NB4 (cell line): ENCODE measurements at places on chromosomes 4 and X.

- no peak for DNase-seq
Observed at GRCh38 chrX:70029863-70030262, 19.9 kb downstream of the AWAT2 start.

DNA sequence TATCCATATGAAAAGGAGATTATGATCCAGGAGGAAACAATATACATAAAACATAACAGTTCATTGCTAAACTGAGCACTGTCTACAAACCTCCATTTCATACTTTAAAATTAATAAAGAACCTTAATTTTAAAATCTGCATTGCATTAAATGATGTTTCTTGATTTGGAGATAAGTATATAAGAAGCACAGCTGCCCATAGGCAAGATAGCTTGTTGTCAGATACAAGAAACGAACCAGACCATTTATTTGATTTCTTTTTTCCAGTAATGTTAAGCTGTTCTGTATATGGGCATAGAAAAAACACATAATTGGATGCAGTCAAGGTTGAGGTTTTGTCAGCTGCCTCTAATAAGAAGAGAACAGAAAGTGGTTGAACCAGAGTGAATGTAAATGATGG lies 6.4 kb downstream of the GUF1 start:
- no peak for DNase-seq

GRCh38 chrX:44071847-44072551 lies 98.8 kb upstream of the NDP start:
- no peak for DNase-seq

DNA sequence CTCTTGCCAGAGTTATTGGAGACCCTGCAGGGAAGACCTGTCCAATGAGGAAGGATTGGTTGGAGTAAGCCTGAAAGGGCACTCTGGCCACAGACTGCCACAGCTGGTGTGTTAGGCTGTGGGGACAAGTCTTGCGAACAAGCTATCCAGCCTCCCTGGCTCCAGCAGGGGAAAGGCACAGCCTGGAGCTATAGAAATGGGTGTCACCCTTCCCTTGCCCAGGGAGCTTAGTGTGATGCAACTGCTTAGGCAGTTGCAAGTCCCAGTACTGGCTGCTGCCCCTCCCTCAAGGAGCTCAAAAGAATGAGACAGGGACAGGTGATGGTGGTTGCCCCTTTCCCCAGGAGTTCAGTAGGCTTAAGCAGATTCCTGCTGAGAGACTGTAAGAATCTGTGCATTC lies 165.7 kb upstream of the CT83 start:
- DNase-seq, result no peak

GRCh38 chrX:137118536-137118935 lies 84.7 kb upstream of the GPR101 start:
- no peak for DNase-seq

DNA sequence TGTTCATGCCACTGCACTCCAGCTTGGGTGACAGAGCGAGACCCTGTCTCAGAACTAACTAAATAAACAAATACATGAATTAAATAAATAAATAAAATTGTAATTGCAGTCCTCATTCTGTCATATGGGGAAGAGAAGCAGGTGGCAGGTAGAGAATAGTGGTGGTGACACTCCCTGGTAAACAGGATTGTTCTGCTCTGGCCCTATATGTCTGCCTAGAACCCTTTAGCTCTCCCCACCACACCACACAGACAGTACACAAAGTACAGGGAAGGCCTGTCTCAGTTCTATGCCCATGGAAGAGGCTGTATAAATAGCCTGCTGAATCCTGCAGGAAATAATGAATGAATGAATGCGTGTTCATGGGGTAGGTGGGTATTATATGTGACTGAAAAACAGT lies 117.7 kb downstream of the CEP135 start:
- no peak for DNase-seq

DNA sequence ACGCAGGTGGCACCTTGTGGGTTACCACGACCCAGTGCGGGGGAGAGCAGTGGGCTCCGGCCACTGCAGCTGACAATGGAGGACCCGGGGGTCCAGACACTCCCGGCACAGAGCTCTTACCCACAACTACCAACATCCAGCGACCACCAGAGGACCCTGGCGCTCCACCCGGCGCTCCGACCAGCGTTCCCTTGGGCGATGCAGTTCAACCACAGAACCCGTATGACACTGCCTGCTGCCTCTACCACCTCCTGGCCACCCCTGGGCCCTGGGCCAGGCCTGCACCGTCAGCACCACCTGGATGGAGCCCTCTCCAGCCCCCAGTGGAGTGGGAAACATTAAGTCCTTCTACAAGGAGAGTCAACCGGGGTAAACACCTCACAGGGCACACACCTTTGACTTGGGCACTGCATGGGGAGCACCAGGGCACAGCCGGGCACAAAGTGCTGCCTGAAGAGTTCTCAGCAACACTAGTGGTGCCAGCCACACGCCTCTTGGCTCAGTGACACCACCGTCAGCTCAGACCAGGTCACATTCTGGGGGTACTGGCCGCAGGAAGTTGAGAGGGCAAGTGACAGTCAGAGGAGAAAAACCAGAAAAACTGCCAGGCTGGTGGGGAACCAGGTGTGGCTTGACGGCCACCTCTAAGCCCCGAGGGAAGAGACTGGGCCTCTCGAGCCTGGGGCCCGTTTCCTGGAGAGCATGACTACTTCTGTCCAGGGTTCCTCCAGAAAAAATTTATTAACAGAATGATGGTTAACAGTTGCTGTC lies 2.6 kb downstream of the CTBP1 start:
- peak; percentile 58 for DNase-seq

GRCh38 chr4:185317880-185318279 lies 77.8 kb downstream of the LRP2BP start:
- no peak for DNase-seq

GRCh38 chr4:6746721-6747293 lies 30.8 kb downstream of the BLOC1S4 start:
- DNase-seq, result no peak

GRCh38 chrX:155899366-155899765 lies 18.2 kb downstream of the VAMP7 start:
- no peak for DNase-seq

- DNase-seq, result no peak
Observed at GRCh38 chrX:56987741-56988140, 7.6 kb downstream of the SPIN3 start.

GRCh38 chrX:76453737-76454406 lies 26.4 kb downstream of the MAGEE1 start:
- no peak for DNase-seq

DNA sequence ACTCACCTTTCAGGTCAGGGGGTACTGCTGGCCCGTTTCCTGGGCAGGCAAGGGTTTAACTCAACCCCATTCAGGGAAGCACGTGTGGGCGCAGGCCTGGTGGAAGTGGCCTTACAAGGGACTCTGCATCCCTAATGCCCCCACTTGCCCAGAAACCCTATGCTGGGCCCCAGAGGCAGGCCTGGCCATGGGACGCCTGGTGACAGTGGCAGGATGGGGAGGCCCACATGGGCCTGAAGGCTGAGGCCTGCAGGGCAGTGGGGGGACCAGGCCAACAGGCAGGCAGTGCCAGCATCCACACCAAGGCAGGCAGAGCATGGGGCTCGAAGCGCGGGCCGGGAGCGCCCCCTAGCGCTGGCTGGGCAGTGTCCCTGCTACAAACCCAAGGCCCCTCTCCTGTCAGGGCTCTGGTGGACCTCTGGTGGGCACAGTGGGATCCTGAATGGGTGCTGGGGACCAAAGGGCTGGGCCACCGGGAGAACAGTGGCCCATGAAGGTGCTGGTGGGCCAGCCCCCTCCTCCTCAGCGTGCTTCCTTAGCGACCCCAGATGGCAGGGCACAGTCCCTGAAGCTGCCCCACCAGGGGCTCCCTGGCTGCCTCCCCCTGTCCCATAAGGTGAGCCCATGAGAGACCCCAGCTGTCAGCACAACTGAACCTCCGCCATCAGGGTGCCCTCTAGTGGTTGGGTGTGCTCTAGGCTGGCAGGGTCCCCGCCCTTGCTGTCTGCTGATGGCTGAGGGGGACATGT lies 16.8 kb downstream of the FGFR3 start:
- DNase-seq, result peak; percentile 91

GRCh38 chrX:40933706-40934425 lies 151.4 kb upstream of the USP9X start:
- peak; percentile 25 for DNase-seq

GRCh38 chr4:74315376-74315775 lies 7.1 kb downstream of the EPGN start:
- no peak for DNase-seq

GRCh38 chr4:78566834-78567499 lies 15.4 kb downstream of the ANXA3 start:
- no peak for DNase-seq

- DNase-seq, result peak; percentile 62
Observed at GRCh38 chr4:99857307-99857706, 36.9 kb downstream of the LAMTOR3 start.

- peak; percentile 11 for DNase-seq
Observed at GRCh38 chrX:18855919-18856644, 127.8 kb downstream of the PHKA2 start.

DNA sequence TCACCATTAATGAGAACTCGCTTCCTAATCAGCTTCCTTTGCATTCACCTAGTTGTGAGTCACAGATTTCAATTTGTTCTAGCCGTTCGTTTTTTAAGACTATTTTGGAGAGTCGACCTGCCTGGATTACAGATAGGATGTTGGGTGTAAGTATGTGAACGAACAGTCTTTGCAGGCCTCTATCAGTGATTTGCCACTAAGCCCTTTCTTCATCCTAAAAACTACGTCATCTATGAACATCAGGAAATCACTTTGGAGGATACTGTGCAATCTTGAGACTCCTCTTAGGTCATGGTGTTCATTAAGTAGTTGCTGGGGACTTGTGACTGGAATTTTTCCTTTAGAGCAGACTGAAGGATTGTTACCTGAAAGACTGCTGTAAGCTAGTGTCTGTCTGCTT lies 1.1 kb downstream of the POLA1 start:
- DNase-seq, result peak; percentile 2

GRCh38 chr4:120399826-120400225 lies 333.2 kb upstream of the MAD2L1 start:
- no peak for DNase-seq
